Right renal cortex interstitium (tissue), 3 donors: ENCODE measurements at places on chromosomes 7 and 10.

- DNase-seq: no peak
These were observed 41.1 kb upstream of the PRKAR1B start for GRCh38 chr7:767941-768731.

DNA sequence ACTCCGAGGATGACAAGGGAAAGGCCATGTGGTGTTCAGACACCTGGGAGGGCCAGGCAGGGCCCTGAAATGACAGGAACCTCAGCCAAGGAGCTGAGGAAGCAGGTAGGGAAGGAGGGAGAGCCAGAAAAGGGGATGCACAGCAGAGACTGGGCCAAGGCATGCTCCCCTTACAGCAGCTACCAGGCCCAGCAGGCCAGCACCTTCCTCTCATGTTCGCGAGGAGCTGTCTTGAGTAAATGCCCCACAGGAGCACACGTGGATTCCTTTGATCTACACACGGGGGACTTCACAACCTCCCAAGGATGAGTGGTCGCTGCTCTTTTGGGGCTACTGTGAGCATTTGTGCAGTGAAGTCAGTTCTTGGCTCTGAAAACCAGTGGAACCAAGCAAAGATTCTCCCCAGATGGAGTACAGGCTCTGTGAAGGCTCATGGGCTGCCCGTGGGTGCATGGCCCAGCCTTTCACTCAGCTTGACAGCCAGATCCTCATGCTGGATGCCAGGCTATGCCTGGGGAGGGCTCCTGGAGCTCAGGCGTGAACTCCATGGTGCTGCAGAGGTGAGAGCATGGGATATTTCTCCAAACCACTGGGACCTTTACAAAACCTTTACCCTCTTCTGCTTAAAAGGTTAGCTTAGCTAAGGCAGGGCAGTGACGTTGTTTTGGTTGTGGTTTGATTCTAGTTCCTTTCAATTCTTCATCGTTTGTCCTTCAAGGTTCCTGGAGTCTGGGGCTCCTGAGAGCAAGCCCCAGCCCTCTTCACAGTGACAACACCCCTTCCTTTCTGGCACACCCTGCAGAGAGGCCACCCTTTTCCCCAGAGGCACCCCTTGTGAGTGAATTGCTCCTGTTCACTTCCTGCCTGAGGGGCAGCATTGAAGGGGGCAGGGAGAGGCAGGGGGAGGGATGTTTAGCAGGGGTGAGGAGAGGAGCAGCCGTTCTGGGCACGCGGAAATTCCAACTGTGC lies 74.2 kb upstream of the ZPBP start:
- no peak for DNase-seq

GRCh38 chr7:18472161-18472483 lies 23.4 kb upstream of the HDAC9 start:
- no peak for DNase-seq

- DNase-seq: no peak
These were observed 77.2 kb downstream of the TCF7L2 start for GRCh38 chr10:113027230-113027573.
